Stimulated activated naive CD8-positive, alpha-beta T cell treated with anti-CD3 and anti-CD28 coated beads, Interleukin-15, amount 100 ng/mL, for 72 hours (primary cell): ENCODE measurements at places on chromosomes 4 and X.

- no peak for DNase-seq
Observed at GRCh38 chr4:137124278-137124932, 407.9 kb downstream of the PCDH18 start.

GRCh38 chr4:73922766-73923630 lies 53.8 kb downstream of the CXCL1 start:
- no peak for DNase-seq

- DNase-seq = no peak
Observed at GRCh38 chr4:14237911-14238310, 610.4 kb upstream of the BOD1L1 start.

DNA sequence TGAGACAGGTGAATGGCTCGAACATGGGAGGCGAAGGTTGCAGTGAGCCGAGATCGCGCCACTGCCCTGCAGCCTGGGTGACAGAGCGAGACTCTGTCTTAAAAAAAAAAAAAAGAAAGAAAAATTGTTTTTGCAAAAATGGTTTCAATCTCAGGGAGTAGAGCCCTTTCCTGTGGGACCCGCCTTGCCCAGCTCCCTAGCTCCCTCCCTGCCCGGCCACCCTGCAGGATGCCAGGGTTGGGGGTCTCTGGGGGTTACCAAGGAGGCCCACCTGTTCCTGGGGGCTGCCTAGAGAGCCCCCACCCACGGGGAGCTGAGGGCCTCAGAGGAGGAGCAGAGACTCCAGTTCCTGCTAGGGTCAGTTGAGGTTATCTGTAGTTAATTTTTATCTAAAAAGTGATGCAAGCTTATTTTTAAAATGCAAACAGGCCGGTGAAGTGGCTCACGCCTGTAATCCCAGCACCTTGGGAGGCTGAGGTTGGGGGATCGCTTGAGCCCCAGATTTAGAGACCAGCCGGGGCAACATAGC lies 18.7 kb upstream of the PLCXD1 start:
- DNase-seq = peak; percentile 5

- DNase-seq = no peak
Observed at GRCh38 chrX:151981129-151981528, 6.7 kb upstream of the GABRE start.

- no peak for DNase-seq
Observed at GRCh38 chr4:176425035-176425434, 105.3 kb downstream of the SPCS3 start.

DNA sequence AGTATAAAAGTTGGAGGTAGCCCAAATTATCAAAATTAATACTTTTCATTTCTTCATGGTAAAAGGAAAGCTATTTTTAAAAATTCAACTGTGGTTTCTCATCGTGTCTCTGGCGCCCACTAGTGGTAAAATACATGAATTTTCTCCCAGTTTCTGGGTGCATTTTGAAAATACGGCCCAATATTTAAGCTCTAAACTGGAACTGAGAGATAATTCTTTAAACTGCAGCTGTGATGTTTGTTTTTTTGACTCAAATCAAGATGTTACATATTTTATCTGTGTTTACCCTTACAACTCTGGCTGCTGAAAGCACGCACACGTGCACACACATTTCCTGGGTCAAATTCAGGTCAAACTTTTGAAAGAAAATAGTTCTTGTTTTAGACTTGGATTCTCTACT lies 123.9 kb upstream of the ACSL4 start:
- DNase-seq = no peak

DNA sequence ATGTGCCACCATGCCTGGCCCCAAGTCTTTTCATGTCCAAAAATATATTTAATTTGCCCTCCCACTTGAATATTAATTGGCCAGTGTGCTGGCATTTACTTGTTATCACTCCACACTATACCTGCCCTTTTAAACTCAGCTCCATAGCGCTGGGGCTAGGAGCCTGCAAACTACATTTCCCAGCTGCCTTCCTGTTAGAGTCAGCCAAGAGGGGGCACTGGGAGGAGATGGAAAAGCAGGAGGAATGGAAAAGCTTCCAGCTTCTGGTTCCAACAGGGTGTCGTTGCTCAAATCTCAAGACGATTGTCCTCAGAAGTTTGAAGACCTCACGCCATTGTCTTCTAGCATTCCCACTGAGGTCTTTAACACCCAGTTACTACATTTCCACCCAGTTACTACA lies 315.5 kb downstream of the BCOR start:
- no peak for DNase-seq

DNA sequence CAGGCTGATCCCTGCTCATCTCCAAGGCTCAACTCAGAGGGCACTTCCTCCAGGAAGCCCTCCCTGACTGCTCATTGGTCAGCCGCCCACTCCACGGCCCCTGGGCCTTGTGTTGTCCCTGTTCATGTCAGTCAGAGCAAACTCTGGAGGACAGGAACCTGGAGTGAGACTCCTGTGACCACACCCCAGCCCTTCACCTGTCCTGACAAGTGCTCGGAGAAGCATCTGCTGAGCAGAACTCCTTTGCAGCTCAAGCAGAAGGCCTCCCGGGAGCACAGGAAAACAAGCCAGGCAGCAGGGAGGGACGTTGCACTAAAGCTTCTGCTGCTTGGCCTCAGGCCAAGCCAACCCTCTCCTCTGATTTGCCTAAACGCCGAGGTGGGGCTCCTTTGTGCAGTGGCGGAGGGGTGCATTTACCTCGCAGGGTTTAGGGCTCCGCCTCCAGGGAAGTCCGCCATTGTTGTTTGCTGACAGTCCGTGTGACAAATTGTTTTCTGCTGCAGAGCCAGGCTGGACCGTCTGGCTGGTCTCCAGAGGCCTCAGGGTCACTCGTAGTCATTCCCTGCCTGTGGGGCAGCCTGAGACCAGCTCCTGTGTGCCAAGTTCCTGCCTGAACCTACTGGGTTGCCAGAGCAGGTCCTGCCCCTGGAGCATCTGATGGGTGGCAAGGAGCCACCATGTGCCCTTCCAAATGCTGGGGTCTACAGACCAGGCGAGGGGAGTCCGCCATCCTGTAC lies 61.8 kb downstream of the C4orf50 start:
- DNase-seq = no peak

DNA sequence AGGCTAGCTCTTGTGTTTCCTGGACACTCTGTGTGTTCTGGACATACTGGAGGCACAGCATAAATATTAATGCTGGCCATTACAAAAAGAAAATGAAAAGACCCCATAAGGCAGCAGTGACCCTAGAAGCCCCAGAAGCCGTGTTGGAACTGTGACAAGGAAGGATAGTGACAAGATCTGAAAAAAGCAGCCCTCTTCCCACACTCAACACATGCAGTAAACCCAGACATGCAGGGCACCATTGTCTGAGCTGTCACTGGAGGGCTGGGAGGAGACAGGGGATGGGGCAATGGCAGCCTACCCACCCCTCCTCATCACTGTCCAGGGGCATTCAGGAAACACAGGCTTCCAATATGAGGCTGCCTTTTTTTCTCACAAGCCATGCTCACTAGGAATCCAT lies 6.5 kb downstream of the TRIM2 start:
- DNase-seq = no peak
